Placental pericyte (primary cell): ENCODE measurements at places on chromosomes 13 and 19. TPM values are rescaled to one million over a fixed set of nuclear protein-coding genes. Genes with fewer than 3 reads are reported as not detected.

The OVOL3 gene
- total RNA-seq: not detected in 2 replicates

The ZNF284 gene
- total RNA-seq: 1.5 and 3.1 TPM in 2 replicates

The KLF1 gene
- not detected in 2 replicates for total RNA-seq

The GRIK5 gene
- under 0.01 TPM in 1 of 2 replicates, not detected in the other for total RNA-seq

The CLC gene
- not detected in 2 replicates for total RNA-seq

The PSG3 gene
- not detected in 2 replicates for total RNA-seq

The SIGLEC5 gene
- not detected in 2 replicates for total RNA-seq

The RETN gene
- not detected in 2 replicates for total RNA-seq

The FBXO17 gene
- 13.8 and 24.1 TPM in 2 replicates for total RNA-seq

The LGI4 gene
- total RNA-seq: not detected in 2 replicates

The KHSRP gene
- total RNA-seq: 81.2 and 189 TPM in 2 replicates

The TPM4 gene
- total RNA-seq: 1,030 and 1,294 TPM in 2 replicates

The ZNF534 gene
- total RNA-seq: 0.44 and 0.57 TPM in 2 replicates

The KATNAL1 gene
- 13.6 and 50.5 TPM in 2 replicates for total RNA-seq

The MUC16 gene
- under 0.01 TPM in 1 of 2 replicates, not detected in the other for total RNA-seq

The MAST1 gene
- total RNA-seq: not detected in 2 replicates

The PINLYP gene
- total RNA-seq: 0.66 and 2.4 TPM in 2 replicates

The PTPRH gene
- 4.9 and 46.0 TPM in 2 replicates for total RNA-seq

The SIAH3 gene
- total RNA-seq: not detected in 2 replicates

The CGB3 gene
- not detected in 2 replicates for total RNA-seq

The FGF21 gene
- total RNA-seq: not detected in 2 replicates

The SBK3 gene
- total RNA-seq: not detected in 2 replicates

The IGFL1 gene
- total RNA-seq: not detected in 2 replicates

The LMTK3 gene
- 0.14 TPM in 1 of 2 replicates, not detected in the other for total RNA-seq

The SERTM1 gene
- not detected in 2 replicates for total RNA-seq
